ENCODE measurements at places on chromosomes 12 and 14.
A peak's percentile ranks its signal among the peaks of the same experiment; 100 is the strongest.

- DNase-seq, result no peak
Observed at GRCh38 chr12:86226481-86226880, 29.7 kb downstream of the MGAT4C start.

DNA sequence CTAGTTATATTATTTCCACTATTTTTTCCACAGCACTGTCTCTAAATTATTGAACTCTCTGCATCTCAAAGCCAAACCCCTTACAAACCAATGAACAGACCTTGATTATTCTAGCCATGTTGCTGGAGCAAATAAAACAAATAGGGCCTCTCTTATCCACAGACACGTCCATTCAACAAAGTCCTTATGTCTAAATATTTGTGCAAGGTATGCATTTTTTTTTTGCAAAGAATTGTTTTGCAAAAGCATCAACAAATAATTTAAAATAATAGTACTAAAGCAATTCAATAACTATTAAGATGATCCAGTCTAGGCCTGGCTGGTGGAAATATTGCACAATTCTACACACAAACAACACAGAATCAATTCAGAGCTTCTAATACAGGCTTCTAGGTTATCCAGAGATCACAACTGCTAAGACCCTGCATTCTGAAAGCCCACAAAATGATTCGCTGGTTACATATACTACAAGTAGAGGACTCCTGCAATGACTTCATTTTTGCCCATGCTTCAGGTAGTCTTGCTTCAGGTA is 221.0 kb downstream of the SLC25A21 start:
- no peak for DNase-seq

DNA sequence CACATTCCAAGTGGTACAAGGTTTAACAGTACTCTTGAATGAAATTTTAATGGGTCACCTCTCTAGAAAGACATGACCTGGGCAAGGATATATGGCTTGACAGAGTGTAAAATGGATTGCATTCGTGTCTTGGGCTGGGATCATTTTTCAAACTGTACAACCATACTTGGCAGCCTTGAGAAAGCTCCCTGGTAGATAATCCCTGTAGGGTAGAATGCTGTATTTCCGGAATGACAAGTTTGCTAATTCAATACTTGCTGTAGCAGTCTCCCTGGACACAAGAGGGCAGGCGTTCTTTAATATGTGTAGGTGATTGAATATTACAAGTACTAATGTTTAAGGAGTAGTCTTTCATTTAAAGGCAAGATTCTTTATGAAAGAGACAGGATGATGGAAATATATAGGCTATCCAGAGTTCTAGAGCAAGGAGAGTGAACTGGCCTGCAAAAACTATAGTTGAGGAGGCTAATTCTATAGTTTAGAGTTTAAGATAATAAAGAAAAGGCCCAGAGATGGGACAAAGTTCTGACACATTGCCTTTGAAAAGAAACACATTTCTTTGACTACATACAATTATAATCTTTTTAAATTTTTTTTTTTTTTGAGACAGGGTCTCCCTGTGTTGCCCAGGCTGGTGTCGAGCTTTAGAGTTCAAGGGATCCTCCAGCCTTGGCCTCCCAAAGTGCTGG is 53.4 kb downstream of the PLBD1 start:
- no peak for DNase-seq

DNA sequence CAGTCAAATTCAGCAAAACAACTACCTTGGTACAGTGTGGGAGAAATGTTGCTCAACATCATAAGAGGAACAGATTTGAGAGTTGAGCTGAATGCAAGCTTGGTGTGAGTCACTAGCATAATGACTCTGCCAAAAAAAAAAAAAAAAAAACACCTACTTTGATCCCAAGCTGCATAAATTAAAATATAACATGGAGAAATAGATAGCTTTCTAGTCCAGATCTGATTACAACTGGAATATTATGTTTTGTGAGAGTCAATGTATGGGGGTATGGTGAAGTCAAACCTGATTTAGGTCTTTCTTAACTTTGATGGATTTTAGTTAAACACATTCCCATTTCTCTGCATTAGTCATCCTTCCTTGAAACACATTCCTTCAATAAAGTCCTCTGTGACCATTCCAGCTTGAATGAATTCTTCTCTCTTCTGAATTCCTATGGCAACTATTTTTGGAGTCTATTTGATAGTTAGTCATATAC is 188.1 kb downstream of the SLC5A8 start:
- DNase-seq, result no peak

DNA sequence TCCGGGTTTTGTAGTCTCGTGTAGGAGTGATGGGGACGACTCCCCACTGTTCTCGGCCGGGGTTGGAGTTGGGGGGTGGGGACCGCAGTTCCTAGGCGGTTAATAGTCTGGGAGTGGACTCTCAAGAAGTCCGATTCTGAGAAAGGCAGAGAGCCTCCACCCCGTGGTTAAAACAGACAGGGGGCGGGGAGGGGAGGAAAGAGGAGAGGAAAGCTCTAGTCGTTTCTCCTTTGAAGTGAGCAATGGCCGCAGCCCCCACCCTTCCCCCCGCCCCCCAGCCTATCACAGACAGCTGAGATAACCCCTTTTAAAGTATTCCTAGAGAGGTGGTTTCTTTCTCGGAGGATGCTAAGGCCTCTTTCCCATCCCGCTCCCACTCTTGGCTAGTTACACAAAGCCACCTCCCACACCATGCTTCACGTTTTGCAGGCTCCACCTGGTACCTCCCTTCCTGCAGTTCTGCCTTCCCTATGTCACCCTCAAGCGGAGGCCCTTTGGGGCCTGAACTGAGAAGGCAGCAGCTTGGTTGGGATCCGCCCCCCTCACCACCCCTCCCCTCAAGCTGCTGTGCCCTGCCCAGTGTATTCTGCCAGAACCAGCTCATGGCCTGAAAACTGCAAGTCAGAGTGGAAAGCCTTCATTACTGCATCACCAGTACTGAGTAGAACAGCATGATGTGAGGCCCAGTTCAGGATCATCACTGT is 853 bp downstream of the USP5 start:
- DNase-seq, result peak; percentile 86

- DNase-seq, result peak; percentile 30
Observed at GRCh38 chr12:69388371-69388770, 28.8 kb downstream of the YEATS4 start.

- no peak for DNase-seq
Observed at GRCh38 chr14:59306775-59307174, 118.3 kb downstream of the DAAM1 start.

GRCh38 chr14:85243321-85243720 is 286.6 kb upstream of the FLRT2 start:
- DNase-seq, result no peak

- DNase-seq, result no peak
Observed at GRCh38 chr12:127038761-127039160, 1228.2 kb upstream of the TMEM132C start.

DNA sequence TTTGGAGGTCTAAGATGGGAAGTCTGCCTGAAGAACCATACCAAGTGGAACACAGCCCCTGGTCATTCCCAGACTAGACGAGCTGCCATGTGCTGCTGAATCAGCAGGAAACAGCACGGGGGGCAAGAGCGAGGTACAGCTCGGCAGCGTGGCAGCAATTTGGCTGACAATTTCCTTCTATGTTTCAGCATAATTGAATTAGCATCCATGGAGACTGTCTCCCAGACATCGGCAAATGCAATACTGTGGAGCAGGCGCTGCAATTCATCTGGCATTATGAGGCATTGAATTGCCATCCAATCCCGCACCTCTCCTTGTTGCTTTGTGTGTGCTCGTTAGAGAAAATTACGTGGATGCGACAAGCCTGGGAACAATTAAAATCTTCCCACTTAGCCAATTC is 46.0 kb upstream of the CCDC60 start:
- no peak for DNase-seq

DNA sequence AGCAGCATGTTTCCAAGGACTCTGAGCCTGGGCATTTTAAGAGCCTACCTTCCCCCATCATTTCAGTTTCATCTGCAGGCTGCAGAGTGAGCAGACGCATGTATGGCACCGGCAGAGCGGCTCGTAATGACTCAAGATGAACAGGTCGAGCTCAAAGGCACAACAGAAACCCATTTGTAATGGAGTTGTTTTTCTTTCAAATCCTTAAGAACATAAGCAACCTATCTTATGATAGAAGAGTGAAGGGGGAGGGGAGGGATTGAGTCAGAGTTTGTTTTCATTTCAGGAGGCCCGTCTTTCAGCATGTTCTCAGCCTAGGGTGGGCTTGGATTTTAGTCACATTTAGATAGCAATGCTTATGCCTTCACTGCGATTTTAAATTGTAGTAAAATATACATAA is 54.9 kb upstream of the CISTR start:
- DNase-seq, result no peak

DNA sequence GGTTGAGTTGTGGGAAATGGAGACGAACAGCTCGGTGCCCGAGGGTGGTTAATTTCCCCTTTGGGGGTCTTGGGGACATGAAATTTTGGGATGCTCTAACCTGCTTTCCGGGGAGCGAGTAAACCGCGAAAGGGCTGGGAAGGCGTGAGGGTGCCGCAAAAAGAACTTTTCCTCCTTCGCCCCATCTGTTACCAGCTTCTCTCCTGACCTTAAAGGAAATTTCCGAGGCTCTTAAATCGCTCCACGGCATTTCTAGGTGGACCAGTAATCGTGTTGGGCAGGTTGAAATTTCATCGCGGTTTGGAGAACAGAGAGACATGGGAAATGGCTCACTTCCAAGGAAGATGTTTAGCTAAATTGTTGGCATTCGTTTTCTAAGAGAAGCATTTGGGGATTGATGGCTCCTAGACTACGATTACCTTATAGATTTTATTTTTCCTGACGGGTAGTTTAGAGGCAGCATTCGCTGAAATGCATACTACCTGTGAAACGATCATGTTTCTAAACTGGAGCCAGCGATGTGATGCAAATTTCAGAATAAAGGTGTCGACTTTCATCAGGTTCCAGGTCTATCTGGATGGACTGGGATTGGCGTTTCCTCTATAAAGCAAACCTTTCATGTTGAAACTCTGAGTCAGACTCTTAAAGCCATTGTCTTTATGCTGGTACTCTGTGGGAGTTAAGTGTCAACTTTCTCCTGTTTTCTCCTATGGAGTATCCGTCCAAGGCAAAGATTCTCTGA is 414.5 kb downstream of the PCNX1 start:
- no peak for DNase-seq

DNA sequence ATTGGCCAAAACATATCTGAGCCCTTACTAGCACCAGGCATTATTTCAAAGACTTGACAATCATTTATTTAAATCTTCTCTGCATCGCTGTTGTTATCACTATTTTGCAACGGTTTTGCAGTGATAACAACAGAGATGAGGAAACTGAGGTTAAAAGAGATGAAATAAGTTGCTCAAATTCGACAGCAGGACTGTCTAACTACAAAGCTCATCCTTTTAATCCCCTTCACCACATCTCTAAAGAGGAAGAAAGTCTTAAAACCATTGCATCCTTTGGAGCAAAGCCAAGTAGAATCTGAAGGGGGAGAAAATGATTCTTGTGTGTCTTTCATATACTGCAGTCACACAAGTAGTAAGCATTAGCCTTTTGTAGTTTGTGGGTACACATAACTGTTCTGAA is 14.8 kb upstream of the ETNK1 start:
- no peak for DNase-seq

DNA sequence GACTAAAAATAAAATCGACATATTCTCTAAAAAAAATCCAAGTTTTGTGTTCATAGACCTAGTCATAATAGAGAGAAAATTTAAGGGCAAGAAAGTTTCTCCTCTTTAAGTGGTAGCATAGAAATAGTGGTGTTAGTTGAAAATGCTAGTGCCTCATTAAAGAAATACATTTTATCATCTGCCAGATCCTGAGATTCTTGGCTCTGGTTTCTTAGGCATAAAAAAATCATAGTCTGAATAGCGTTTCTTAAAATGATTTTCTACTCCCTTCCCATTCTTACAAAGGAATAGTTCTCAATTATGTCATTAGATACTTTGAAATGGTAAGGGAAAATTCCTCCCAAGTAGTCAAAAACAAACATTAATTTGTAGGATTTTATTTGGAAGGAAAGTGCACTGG is 212.8 kb downstream of the NELL2 start:
- DNase-seq, result no peak

DNA sequence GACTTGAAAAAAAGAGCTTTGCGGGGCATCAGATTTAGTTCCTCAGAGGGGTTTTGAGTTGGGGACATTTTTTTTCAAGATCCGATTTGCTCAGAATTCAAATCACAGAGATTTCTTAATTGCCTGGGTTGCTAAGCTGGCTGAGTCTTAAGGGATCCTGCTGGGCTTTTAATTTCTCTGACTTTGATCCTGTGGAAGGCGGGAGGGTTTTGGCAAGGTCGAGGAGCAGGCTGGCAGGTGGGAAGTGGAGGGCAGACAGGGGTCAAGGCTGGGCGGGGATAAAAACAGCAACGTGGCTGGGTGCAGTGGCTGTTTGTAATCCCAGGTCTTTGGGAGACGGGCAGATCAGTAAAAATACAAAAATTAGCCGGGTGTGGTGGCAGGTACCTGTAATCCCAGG is 33.5 kb upstream of the CCDC63 start:
- DNase-seq, result no peak

- DNase-seq, result no peak
Observed at GRCh38 chr12:78402366-78403134, 462.0 kb upstream of the SYT1 start.

DNA sequence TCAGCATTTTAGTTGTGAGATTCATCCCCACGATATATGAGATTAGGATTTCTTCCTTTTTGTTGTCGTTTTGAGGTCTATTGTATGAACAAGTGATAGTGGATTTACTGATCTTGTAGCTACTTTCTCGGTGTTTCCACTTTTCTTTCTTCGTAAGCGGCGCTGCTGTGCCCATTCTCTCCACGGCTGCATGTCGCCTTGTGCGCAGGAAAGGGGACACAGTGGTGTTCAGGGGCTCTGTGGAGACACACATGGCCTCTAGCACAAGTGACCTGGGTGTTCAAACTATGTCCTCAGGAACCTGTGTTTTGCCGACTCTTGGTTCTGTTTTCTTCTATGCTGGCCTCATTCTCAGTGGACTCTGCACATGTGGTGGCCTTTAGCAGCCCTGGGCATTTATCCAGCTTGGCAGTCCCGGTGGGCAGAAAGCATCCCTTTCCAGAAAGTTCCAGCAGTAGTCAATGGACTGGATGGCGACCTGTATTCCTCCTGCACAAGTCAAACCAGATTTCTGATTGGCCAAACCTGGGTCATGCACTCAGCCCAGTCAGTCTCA is 18.7 kb downstream of the CKAP4 start:
- no peak for DNase-seq

DNA sequence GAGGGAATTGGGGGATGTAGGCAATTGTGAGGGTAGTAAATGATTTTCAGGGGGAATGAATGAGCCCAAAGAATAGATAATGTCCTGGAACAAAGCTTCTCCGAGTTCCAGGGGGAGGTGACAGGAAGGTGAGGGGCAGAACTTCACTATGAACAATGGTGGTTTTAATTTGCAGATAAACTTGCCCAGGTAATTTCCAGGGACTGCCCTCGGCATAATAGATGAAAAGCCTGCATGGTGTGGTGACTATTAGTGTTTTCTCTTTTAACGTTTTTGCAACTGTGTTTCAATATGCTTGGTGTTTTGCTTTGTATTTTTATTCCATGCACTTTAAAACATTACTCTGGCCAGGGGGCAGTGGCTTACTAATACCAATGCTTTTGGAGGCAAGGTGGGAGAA is 325.2 kb upstream of the RGS6 start:
- DNase-seq, result no peak

GRCh38 chr14:38139926-38140325 is 67.8 kb upstream of the SSTR1 start:
- DNase-seq, result no peak

Data from hematopoietic multipotent progenitor cell treated with erythropoietin and hydrocortisone succinate and interleukin-3 and kit ligand, for 15 days (in vitro differentiated cells).